ENCODE measurements at places on chromosomes 5 and 9.

GRCh38 chr5:180591311-180591887 is at the start of gene SCGB3A1:
TSS of gene SCGB3A1 (minus strand) at chr5:180591499. CDS start at chr5:180591462, 37 bp downstream.
- DNase-seq = no peak

GRCh38 chr9:136567651-136568287 is 21.9 kb upstream of the NOTCH1 start:
- no peak for DNase-seq

DNA sequence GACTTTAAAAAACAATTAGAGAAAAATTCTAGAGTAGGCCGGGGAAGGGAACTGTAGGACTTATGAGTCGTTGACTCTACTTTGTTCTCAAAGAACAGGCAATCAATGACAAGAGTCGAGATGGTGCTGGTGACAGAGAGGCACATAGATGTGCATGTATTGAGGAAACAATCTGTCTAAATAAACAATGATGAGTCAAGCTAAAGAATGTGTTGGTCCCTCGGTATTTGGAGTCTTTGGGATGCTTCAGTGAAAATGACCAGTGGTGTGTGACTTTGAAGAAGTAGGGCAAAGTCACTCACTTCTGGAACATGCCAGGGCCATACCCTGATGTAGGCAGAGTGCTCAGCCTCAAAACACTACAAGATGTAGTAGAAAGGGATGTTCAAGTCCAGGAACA is 288.1 kb upstream of the PANK3 start:
- DNase-seq = no peak

- no peak for DNase-seq
Measured at GRCh38 chr9:124384846-124385245, 30.4 kb downstream of the PSMB7 start.

DNA sequence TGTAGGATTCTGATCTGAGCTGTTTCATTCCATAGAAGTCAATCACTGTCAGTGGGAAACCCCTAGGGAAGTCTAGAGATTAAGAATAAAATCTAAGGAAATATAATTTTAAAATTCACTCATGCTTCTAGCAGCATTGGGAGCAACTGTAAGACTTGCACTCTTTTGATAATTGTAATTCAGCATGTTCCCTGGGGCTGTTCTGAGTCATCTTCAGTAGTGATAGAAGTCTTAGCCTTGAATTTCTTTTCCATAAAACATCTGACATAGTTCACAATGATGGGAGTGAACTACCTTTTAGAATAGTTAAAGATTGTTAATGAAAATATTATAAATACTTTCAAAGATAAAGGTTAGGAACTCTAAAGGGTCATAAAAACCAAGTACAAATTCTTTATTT is 935.8 kb downstream of the DTWD2 start:
- DNase-seq = no peak

DNA sequence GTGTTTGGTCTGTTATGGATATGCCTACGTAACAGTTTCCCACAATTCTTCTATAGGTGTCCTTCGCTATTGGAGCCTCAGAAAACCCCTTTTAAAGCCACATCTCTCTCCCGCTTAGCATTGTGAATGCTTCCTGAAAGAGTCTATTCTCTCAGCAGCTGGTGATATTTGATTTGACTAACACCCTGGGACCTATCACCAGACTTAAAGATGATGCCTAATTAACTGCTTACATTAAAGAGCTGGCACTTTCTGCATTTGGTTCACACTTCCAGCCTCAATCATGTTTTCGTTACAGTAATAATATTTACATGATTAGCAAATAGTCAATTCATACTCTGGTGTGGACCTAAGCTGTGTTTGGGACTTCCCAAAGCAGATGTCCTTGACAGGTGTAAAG is 90.1 kb upstream of the VLDLR start:
- DNase-seq = no peak

GRCh38 chr5:96868603-96869371 is 7.5 kb upstream of the ERAP2 start:
- no peak for DNase-seq

- no peak for DNase-seq
Measured at GRCh38 chr9:87713278-87713987, 12.5 kb upstream of the CTSL start.

Data from stimulated activated CD4-positive, alpha-beta T cell treated with anti-CD3 and anti-CD28 coated beads, Interleukin-1b, Interleukin-23, amount 100 ng/mL, for 1 hour (primary cell).